Nucleus accumbens (tissue), 56 donors: ENCODE measurements at places on chromosomes 5 and 9.

- no peak for DNase-seq
These were observed 22.7 kb downstream of the ANXA2R start for GRCh38 chr5:43017428-43017815.

DNA sequence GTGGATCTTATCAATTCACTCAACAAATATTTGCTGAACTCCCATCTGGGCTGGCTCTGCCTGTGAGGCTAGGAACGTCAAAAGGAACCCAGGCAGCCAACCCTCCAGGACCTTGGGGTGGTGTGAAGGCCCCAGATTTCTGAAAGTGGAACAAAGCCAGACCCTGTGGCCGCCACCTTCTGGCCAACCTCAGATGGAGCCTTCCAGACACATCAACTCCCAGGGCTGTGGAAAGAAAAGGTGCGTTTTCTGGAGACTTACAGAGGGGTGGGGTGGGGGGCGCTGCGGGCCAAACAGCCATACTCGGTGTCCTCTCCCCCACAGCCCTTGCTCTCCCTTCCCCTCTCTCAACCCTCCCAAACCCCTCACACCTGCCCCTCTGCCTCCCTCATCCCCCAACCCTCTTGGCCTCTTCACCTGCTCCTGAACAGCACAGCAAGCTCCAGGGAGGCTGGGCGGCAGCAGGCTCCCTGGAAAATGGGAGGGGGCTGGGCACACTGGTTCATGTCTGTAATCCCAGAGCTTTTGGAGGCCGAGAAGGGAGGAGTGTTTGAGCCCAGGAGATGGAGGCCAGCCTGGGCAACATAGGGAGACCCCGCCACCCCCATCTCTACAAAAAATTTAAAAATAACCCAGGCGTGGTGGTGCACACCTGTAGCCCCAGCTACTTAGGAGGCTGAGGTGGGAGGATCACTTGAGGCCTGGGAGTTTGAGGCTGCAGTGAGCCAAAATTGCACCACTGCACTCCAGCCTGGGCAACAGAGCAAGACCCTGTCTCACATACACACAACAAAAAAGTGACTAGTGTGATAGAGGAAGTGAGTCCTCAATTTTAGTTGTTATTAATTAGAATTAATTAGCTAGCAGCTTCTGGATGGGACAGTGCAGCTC, 45.0 kb upstream of the PRRC2B start:
- no peak for DNase-seq

- DNase-seq: no peak
These were observed 96.7 kb upstream of the SMIM23 start for GRCh38 chr5:171688696-171689495.

- no peak for DNase-seq
These were observed 672.5 kb downstream of the PRELID2 start for GRCh38 chr5:145162626-145163025.

DNA sequence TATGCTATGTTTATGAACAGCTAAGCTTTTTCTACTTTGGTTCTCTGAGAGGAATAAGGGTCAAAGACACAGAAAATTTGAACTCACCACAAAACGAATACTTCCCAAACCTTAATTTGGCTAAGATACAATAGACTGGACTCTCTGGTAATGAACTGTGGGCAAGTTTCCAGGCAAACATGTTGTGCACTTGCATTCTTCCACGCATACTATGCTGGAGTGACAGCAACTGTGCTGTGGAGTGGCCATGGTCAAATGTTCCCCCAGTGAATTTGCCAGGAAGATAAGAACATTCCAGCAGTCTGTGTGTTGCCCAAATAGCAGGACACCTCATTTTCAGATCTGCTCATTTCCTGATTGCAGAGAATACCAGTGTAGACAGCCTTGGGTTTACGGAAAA, 275.3 kb upstream of the IL12B start:
- no peak for DNase-seq

- no peak for DNase-seq
These were observed 95.3 kb downstream of the PRRT1B start for GRCh38 chr9:131640438-131641137.

DNA sequence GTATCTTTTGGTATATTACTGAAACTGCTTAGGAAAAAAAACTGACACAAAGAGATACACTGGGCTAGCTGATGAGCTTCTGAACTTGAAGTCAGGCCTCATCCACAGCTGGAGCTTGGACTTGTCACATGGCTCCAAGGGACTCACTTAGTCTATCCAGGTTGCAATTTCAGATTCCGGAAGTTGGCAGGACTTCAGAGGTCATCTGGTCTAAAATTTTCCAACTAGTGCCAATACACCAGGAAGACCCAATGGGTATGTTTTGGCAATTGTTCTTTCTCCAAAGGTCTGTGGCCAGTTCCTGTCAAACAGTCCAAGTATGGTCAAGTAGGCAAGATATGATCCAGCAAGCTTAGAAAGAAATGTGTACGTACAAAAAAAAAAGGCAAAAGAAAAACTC, 36.7 kb downstream of the MRPS27 start:
- DNase-seq: no peak

- DNase-seq: no peak
These were observed 264.4 kb upstream of the WWC1 start for GRCh38 chr5:168027007-168027406.

DNA sequence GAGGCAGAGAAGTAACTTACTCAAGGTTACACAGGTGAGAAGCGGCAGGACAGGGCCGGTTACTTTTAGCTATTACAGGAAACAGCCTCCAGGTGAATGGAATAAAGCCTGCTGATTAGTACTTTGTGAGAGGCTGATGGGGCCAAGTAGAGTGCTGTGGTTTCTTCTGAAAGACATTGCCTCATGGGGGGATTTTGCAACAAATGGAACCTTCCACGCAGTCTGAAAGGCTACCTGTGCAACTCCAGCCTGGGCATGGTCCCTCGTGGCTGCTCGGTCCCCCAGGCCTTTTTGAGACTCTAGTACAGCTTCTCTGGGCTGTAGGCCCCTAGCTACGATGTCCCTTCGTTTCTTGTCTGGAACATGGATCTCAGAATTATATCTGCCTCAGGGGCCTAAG, 2.0 kb downstream of the TMEM268 start:
- DNase-seq: no peak

GRCh38 chr5:3345195-3345594, 250.4 kb upstream of the IRX1 start:
- DNase-seq: no peak

DNA sequence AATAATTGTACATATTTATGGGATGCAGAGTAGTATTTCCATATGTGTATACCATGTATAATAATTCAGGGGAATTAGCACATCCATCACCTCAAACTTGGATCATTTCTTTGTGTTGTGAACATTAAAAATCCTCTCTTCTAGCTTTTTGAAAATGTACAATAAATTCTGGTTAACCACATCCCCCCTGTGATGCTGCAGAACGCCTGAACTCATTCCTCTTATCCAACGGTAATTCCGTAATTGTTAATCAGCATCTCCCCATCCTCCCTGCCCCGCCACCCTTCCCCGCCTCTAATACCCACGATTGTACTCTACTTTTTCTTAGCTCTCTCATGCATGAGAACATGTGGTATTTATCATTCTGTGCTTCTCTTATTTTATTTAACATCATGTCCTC, 127.7 kb upstream of the ANKRD55 start:
- DNase-seq: no peak

- DNase-seq: no peak
These were observed 683.8 kb downstream of the LRRC70 start for GRCh38 chr5:63262185-63262981.

DNA sequence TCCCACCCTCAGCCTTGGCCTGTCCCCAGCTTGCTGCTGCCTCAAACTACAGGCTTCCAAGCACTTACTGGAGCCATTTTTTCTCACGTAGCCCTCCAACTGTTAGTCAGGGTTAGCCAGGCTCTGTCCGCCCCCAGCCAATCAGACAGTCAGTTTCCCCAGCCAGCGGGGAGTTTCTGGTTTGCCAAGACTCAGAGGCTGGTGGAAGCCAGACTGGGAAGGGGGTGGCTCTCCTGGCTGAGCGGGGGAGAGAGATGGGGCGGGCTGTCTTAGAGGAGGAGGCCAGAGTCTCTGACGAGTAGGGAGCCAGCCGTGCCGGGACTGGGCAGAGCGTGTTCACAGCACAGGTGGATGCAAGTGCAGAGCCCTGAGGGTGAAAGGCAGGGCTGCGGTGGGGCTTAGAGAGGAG, 15.3 kb downstream of the PROP1 start:
- no peak for DNase-seq

DNA sequence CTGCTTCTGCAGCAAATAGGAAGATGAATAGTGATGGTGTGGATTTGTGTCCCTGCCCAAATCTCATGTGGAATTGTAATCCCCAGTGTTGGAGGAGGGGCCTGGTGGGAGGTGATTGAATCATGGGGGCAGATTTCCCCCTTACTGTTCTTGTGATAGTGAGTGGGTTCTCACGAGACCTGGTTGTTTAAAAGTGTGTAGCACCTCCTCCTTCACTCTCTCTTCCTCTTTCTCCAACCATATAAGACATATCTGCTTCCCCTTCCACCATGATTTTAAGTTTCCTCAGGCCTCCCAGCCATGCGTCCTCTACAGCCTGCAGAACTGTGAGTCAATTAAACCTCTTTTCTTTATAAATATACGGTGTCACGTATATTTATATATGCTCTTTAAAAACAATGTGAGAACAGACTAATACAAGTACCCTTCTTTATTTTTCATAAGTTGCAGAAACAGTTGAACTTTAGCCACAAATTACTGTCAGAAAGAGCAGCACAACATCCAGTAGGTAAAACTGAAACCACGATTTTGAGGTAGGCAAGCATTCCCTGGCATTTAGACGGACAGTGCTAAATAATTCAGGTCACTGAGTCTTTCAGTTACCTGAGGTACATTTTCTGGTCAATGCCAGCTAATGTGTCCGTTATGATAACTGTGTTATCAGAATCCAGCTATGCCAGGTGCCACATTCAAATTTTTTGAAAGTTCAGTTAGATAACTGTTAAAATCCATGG, 79.3 kb upstream of the SPEF2 start:
- DNase-seq: no peak

GRCh38 chr5:14362491-14362890, 219.1 kb upstream of the OTULINL start:
- no peak for DNase-seq

- DNase-seq: no peak
These were observed 31.1 kb downstream of the IL4 start for GRCh38 chr5:132704875-132705274.

- no peak for DNase-seq
These were observed 548.8 kb downstream of the CTNND2 start for GRCh38 chr5:11355491-11355890.

GRCh38 chr5:116573702-116574366, 789 bp downstream of the SEMA6A start:
- DNase-seq: no peak

GRCh38 chr9:89213396-89213880, 34.8 kb upstream of the SHC3 start:
- DNase-seq: no peak

DNA sequence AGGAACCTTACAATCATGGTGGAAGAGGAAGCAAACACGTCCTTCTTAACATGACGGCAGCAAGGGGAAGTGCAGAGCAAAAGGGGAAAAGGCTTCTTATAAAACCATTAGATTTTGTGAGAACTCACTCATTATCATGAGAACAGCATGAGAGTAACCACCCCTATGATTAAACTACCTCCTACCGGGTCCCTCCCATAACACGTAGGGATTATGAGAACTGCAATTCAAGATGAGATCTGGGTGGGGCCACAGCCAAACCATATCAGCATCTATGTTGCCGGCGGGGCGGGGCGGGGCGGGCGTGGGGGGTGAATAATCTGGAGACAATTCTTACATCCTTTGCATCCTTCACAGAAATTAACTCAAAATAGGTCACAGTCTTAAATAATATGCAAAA, 58.8 kb upstream of the GFPT2 start:
- no peak for DNase-seq

DNA sequence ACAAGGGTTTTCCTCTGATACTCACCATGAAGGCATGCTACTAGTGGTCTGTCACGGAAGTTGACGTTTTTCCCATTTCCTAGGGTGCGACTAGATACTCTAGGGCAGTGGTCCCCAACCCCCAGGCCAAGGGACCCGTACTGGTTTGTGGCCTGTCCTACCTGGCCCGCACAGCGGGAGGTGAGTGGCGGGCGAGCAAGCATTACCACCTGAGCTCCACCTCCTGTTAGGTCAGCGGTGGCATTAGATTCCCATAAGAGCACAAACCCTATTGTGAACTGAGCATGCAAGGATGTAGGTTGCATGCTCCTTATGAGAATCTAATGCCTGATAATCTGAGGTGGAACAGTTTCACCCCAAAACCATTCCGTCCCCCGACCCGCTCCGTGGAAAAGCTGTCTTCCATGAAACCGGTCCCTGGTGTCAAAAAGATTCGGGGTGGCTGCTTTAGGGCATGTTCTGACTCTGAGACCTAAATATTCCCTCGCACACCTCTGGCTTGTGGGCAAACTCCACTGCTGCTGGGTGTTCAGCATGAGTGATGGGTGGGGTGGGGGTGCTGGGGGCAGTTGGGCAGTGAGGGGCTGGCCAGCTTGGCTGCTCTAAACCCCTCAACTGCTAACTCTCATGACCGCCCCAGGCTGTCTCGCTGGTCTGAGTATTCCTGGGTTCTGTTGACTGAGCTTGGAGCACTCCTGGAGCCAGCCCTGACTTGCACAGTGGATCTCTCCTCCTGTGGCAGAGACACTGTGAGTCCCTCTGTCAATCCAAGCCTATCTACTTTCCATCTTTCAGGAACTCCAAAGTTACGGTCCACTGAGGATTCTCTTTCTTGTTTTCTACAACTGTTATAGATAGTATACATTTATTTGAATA, 78.3 kb upstream of the NEK6 start:
- DNase-seq: no peak

DNA sequence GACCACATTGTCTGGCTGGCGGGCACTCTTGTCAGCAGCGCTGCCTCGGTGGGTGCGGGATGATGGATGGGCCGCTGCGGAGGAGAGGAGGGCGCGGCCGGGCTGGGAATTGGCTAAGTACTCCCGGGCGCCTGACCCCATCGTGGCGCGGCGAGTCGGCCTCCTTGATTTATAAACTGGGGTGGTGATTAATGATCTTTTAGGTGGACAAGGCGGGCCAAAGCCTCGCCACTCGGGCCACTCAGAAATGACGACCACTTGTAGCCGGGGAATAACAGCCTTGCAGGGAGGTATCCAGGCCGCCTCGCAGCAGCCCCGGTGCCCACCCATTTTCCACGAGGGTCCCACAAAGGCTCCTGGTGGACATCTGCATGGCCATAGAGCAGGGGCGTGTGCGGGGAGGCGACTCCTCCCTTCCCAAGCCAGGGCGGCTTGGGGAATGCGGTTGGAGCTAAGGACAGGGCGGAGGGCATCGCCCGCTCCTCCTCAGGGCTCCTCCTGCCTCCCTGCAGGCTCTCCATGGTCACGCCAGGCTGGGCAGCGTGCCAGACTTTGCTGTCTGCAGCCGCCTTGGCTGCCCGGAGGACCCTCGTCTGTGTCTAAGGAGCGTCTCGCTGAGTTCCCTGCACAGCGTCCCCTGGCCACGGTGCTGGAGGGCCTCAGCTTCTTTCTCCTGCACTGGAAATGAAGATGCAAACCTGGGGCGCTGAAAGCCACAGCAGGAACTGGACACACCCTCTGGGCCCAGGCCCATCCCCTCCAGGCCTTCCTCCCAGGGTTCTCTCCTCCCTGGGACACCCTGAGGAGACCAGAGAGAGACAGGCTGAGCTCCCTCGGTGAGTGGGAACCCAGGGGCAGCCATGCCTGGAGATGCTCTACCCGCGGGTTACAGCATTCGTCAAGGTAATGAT, 287.4 kb upstream of the IRX4 start:
- DNase-seq: no peak
